Stimulated activated CD8-positive, alpha-beta memory T cell treated with anti-CD3 and anti-CD28 coated beads, Interleukin-4, amount 100 ng/mL, for 48 hours (primary cell): ENCODE measurements at places on chromosomes 1 and 21.

GRCh38 chr1:161238039-161238473, at the start of gene NR1I3:
Gene NR1I3 (minus strand): TSS chr1:161238203. CDS start chr1:161236565, 1,638 bp downstream.
- no peak for DNase-seq

DNA sequence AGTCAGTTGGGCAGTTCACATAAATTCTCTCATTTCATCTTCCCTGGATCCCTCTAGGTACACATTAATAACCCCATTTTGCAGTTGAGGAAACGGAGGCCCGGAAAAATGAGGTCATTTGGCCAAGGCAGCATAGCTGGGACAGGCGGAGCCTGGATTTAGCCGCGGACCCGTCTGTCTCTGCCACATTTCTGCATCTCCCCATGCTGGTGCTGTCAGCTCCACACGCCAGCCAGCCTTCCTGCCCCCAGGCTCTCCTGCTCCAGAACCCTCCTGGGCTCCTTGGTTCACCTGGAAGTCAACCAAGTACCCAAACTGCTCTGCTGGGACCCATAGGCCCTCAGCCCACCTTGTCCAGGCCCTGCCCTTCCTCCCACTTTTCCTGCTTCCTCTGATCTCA, 7.6 kb downstream of the FOXO6 start:
- DNase-seq = no peak

DNA sequence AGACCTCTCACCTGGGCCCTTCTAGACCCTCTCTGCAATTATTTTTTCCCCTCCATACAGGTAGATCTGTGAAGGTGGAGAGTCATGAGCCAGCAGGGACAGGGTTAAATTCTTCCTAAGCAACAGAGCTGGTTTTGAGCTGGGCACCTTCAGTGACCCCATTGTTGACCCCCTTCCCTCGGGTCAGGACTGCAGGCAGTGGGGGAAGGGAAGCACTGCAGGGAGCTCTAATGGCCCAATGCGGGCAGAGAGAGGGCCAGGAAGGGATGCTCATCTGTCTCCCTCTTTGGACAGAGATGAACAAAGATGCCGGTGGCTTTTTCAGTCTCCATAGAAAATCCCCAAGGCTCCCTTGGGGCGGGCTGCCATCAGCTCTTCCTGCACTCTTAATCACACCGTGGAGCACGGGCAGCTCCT, 21.4 kb downstream of the SOX13 start:
- no peak for DNase-seq

DNA sequence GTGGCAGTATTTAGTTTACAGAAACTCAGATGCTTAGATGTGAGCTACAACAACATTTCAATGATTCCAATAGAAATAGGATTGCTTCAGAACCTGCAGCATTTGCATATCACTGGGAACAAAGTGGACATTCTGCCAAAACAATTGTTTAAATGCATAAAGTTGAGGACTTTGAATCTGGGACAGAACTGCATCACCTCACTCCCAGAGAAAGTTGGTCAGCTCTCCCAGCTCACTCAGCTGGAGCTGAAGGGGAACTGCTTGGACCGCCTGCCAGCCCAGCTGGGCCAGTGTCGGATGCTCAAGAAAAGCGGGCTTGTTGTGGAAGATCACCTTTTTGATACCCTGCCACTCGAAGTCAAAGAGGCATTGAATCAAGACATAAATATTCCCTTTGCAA, 59.7 kb upstream of the ZNF326 start:
- DNase-seq = no peak

- DNase-seq = no peak
Observed at GRCh38 chr1:117467336-117467735, 100.1 kb downstream of the MAN1A2 start.

DNA sequence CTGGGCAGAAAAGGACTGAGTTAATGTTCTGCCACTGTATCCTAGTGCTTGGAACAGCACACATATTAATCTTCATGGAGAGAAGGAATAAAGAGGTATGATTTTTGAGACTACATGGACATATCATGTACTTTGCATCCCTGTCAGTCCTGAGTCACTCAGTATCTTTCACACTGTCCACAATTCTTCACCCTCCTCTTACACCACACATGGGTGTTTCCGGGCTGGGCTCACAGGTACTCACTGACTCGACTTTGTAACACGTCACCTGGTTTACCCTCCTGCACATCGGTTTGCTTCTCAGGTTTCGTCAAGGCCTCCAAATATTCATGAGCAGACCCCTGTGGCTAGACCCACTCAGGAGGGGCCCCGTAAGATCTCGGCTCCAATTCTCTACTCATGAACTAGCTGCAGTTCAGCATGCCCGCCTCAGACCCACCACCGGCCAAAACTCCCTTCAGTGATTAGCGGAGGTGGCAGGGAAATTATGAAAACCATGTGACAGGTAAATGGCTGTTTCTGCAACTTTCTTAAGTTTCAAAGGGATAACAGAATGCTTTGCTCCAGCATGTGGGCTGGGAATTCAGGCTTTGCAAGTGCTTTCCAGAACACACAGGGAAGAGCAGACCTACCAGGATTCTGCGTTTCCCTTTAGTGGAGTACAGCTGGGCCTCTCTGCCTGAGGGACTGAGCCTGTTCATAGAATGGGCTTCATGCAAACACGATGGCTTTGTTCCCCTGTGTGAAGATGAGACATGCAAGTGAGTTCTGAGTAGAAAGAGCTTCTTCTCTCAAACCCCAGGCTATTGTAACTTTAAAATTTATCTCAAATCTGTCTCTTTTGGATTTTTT, 31.3 kb upstream of the TRABD2B start:
- no peak for DNase-seq

GRCh38 chr1:112840631-112841624, 115.1 kb downstream of the SLC16A1 start:
- DNase-seq = no peak

DNA sequence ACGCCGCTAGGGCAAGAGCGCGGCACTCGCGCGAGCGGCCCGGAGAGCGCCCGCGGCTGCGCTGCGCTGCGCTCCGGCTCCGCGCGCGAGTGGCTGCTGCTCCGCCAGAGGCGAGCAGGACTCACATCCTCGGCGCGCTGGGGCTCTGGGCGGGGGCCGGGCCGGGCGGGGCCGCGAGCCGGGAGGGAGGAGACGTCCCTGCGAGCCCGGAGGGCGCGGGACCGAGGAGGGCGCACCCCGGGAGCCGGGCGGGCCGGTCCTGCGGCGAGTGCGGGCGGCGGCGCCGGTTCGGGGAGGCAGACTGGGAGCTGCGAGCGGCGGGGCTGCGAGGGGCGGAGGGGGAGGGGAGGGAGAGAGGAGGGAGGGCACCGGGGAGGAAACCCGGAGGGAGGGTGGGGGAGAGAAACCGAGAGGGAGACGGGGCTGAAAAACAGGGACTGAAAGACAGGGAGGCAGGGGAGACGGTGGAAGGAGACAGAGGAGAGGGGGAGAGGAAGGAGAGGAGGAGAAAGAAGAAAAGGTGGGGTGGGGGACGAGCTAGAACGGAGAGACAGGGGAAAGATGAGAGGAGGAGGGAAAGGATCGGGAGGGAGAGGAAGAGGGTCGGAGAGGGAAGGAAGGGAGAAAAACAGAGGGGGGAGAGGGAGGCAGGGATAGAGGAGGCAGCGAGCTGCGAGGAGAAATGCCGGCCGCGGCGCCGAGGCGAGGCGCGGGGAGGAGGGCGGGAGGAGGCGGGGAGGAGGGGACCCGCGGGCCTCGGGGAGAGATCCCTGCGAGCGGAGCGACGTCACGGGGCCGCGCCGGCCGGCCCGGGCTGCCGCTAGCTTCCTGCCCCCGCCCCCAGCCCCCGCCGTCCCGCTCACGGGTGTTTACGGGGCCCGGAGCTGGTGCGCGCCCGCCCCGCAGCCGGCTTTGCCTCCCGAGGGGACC, at the start of gene CAMK2N1:
Gene CAMK2N1 (minus strand): TSS at position 684 of the 930 bp plus-strand sequence. CDS start 831 bp downstream, outside the sequence.
- DNase-seq = peak; percentile 56

GRCh38 chr1:60129911-60130310, 56.3 kb upstream of the C1orf87 start:
- no peak for DNase-seq

DNA sequence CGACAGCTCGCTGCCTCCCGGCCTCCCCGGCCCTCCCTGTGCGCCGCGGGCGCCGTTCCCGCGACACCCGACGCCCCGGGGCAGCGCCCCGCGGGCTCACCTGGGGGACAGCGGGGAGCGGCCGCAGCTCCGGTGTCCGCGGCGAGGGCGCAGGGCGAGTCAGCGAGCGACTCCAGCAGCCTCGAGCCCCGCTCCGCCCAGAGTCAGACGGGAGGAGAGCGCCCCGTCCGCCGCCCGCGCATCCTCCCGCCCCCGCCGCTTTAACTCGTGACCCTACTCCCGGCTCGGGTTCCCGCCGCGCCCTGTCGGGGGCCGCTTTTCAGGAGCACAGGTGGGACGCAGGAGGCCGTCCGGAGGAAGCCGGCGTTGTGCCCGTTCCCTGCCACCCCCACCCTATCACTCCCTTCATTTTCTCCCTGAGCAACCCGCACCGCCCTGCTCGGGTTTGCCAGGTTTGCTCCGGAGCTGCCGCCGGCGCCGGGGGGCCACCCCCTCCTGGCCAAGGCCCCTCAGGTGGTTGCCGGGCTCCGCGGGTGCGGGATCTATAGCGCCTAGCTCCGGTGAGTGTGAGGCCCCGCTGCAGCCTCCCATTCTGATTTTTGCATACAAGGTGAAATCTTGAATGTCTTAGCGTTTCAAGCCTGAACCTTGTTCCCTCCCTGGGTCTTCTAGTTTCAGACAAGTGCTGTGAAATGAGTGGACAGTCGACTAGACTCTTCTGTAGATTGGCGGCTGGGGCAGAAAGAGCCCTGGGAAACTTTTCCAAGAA, at the start of gene MCOLN3:
Gene MCOLN3 (minus strand): TSS at position 205 of the 769 bp plus-strand sequence. CDS start 3,140 bp downstream, outside the sequence.
- peak; percentile 56 for DNase-seq

DNA sequence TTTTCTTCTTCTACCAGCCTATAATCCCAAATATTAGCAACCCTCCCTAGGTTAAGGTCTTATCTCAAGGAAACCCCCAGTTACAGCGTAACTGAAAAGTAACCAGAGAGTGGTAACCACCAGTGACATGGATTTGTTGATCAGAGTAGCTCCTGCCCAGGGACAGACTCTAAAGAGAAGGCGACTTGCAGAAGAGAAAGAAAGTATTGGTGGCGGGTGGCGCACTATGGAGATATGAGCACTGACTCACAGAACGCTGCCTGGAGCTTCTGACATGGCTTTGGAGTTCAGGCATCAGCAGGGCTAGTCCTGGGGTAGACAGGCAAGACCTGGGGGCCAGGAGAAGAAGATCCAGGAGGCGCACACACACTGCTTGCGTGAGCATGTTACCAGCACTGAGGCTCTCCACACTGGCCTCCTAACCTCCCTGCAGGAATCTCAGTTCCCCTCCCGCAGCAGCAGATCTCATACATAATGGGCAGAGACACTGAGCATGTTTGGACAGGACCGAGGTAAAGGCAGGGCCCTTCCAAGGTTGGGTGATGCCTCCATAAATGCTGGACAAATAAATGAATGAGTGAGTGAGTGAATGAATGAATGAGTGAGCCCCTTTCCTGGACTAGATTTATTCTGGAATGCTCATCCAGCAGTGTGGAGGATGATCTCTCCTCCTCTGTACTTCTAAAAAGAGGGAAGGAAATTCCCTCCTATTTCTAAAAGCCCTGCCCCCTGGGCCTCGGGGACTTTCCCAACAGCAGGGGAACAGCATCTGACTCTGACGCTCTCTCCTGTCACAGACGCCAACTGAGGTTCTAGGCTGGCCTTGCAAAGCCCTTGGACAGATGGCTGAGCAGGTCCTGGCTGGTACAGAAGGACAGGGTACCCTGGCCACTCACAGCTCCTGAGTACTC, 175.5 kb downstream of the CLIC6 start:
- DNase-seq = no peak

DNA sequence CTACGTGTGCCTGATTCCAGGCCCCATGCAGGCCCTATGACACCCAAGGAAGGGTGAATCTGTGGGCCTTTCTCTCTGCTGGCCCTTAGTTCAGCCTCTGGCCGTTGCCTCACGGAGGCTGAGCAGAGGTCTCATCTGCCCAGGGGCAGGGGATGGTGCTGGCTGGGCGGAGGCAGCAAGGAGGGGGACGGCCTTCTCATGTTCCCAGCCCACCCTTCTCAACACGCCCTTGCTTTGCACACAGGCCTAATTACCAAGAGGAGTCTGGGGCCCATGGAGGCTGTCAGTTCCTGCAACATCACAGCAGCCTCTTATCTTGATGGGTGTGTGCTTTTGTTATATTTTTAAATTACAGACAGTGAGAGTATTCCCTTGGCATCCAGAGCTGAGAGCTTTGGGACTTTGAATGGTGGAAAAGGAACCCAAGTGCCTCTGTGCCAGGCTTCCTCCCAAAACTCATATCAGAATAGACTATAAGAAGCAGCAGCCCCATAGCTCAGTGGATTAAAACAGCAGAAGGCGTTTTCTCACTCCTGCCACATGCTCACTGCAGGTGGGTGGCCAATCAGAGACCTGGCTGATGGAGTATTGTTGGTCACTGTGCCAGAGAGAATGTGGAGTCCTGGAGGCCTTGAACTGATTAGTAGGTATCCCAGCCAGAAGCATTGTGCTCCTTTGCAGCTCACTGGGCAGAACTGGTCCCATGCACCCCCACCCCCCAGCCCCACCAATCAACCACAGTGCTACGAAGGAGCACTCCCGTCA, 164.9 kb downstream of the CAMTA1 start:
- DNase-seq = no peak

- DNase-seq = no peak
Observed at GRCh38 chr1:63731117-63732043, 42.4 kb upstream of the ROR1 start.

DNA sequence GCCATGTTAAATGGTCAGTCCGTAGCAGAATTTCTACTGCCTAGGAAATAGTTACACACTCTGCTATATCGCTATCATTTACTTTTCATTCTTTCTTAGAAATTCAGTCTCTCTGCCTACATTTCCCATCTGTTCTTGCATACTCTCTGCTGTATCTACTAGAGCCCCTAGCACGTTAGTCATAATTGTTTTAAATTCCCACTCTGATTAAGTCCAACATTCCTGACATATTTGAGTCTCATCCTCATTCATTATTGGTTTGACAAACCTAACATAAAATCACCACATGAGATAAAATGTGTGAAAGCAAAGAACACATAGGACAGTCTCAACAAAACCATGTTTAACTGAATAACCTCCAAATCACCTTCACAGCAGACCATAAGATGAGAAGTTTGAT, 513.6 kb downstream of the PLPP3 start:
- no peak for DNase-seq

DNA sequence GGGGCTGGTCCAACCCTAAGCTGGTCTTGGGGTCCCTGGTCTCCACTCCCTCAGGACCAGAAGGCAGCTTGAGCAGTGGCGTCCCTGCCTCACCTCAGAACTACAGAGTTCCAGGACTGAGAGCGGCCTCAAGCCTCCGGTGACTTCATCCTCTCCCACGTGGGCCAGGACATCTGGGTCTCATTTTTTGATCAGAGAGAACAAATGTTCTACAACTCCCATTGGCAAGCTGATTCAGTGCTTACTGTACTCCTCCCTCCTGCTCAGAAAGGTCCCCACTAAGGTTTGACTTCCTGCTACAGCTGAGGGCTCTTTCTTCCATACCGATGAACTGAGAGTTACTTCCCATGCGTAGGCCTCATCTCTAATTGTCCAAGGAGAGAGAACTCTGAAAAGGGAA, 78.5 kb downstream of the PLXNA2 start:
- no peak for DNase-seq

- DNase-seq = no peak
Observed at GRCh38 chr1:94560333-94560732, 18.8 kb upstream of the F3 start.
